ENCODE measurements at places on chromosomes 12 and 14.

GRCh38 chr12:10960211-10960610 lies 21.1 kb upstream of the TAS2R14 start:
- DNase-seq = no peak

GRCh38 chr12:58576081-58576480 lies 344.2 kb downstream of the LRIG3 start:
- no peak for DNase-seq

GRCh38 chr12:96710127-96710745 lies 196.8 kb upstream of the NEDD1 start:
- DNase-seq = no peak

- DNase-seq = no peak
Measured at GRCh38 chr12:122846622-122847515, 11.6 kb downstream of the HIP1R start.

- DNase-seq = no peak
Measured at GRCh38 chr14:63910583-63911363, 58.0 kb downstream of the SYNE2 start.

GRCh38 chr12:6822426-6823135 lies 960 bp downstream of the GPR162 start:
- DNase-seq = no peak

DNA sequence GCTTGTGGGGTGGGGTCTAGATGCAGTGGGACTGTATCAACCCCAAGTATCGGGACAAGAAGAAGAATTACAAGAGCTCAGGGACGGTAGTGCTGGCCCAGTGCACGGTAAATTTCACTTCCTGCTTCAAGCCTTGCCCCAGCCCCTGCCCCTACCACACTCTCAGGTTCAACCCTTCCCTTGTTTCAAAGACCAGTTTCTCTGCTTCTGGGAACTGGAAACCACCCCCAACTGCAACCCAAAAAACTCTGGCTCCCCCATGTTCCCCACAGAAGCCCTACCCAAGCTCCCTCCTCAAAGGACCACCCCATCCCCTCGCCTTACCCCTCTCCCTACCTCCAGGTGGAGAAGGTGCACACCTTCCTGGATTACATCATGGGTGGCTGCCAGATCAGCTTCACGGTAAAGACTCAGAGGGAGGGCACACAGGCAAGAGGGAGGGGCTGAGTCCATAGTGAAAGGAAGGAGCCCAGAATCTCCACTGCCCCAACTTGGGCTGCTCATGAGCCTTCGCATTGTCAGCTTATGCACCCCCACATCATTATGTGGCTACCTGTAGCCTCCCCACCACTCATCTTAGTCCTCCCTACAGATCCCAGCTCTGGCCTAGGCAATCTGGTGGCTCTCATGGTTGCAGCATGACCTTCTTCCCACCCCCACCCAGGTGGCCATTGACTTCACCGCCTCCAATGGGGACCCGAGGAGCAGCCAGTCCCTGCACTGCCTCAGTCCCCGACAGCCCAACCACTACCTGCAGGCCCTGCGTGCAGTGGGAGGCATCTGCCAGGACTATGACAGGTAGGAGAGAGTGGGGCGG lies 4.3 kb downstream of the CPNE6 start:
- DNase-seq = no peak

DNA sequence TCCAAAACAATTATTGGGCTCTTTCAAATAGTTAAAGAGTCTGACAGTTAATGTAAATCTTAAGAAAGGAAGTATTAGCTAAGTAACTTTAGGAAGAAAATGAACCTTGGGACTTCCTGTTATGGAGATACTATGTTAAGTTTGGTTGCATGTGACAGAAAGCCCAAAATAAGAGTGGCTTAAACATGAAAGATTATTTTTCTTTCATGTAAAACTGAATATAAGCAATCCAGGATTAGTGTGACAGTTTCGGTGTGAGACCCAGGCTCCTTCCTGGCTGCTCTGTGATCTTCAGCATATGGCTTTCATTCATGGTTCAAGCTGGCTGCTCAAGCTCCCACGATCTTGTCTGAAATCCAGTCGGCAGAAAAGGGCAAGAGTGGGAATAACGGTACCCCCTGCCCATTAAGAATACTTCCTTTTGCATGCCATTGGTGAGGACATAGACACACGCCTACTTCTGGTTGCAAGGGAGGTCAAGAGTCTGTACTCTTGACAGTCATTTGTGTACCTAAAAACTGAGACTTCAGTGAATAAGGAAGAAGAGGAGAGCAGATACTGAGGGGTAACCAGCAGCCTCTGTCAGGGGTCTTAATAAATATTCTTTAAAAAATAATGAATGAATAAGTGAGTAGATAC lies 2.2 kb upstream of the RPAP3 start:
- no peak for DNase-seq

- DNase-seq = no peak
Measured at GRCh38 chr14:53360829-53361228, 207.7 kb upstream of the DDHD1 start.

DNA sequence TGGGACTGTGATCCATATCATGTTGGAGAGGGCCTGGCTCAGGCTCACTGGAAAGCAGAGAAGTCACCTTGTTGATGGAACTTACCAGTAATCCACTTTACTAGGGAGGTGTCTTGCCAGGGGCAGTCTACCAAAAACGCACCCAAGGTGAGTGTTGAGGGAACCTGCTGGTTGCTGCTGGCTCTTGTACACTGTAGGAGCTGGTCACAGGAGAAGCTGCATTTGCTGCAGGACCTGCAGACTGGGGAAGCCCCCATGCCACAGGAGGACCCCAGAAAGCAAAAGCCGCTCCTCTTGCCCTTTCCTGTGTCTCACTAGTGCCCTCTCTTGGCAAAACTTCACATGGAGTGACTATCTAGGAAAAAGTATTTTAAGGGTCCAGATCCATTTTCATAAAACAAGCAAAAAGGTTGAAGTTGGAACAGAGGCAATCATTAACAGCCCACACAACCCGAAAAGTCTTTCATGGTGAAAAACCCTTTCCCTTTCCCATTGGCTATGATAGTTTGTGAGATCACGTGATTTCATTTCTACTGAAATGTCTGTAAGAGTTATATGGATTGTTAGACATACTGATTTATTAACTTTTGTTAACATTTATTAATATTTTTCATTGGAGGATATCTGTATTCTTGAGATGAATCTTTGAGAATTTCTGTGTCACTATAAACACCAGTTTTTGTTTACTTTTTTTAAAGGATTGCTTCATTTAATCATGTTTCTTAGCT lies 59.2 kb downstream of the RASSF8 start:
- DNase-seq = no peak

- DNase-seq = no peak
Measured at GRCh38 chr12:227286-227915, 13.4 kb upstream of the SLC6A12 start.

DNA sequence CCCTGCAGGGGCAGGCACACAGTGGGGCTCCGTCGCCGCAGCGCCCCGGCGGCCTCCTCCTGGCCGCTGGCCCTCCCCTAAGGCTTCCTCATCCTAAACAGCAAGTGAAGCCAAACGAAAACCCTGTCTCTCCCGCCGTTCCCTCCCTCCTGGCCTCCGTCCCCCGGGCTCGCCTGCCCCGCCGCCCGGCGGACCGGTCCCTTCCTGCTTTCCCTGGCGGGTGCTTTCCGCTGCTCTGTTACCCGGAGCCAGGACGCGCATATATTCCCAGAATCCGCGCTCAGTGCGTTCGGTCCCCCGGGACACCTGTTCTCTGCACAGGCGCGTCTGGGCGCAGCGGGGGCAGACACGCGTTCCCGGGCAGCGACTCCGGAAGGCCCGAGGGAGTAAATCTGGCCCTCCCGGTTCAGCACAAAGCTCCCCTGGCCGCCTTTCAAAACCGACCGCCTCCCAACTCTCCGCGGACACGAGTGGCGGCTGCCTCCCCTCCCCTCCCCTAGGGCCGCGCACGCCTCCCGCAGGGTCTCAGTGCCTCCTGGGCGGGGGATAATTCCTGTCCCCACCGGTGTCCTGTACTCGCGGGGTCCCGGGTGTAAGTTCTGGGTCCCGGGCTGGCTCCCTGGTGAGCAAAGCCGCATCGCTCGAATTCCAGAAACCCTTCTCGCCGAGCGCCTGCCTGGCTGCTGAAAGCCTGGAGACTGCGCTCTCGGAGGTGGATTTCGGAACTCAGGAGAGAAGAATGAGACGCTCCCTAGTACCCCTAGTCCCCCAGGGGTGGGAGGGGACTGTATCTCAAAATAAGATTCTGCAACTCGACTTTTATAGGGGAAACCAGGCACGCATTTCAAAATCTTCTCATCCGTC lies 21.4 kb upstream of the CEP170B start:
- no peak for DNase-seq
